ENCODE measurements at places on chromosomes 11 and 22.

DNA sequence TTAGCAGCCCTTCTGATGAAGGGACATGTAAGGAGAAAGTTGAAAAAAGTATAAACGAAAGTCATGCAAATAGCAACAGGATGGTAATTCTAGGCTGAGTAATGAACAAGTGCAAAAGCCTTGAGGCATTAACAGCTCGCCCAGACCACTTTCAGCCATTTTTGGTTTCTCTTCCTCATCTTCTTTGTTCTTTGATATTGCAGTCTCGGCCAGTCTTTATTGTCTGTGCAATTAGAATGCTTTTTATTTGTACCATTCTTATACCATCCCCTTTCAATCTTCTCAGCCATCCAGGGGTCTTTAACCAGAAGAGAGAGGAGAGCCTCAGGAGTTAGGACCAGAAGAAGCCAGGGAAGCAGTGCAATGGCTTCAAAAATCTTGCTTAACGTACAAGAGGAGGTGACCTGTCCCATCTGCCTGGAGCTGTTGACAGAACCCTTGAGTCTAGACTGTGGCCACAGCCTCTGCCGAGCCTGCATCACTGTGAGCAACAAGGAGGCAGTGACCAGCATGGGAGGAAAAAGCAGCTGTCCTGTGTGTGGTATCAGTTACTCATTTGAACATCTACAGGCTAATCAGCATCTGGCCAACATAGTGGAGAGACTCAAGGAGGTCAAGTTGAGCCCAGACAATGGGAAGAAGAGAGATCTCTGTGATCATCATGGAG lies 7.3 kb downstream of the TRIM34 start:
- no peak for DNase-seq

- DNase-seq = no peak
Observed at GRCh38 chr22:32882360-32882755, 80.9 kb downstream of the TIMP3 start.

DNA sequence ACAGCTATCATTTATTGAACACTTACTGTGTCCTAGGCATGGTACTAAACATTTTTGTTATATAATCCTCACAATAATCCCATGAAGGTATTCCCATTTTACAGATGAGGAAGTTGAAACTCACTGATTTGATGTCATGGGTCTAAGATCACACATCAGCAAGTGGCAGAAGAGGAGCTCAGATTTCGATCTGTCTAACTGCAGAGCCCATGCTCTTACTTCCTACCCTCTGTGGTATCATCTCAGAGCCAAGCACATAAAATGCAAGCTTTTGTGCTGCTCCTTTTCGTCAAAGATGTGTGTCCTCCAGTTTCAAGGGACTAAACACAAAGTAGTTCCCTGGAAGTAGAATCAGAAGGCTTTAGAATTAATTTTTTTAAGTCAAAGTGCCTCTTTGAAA lies 71.1 kb downstream of the ARFGAP2 start:
- no peak for DNase-seq

GRCh38 chr11:34052608-34053160 lies 1.2 kb downstream of the CAPRIN1 start:
- peak; percentile 23 for DNase-seq

- no peak for DNase-seq
Observed at GRCh38 chr11:46039990-46040389, 81.3 kb downstream of the PHF21A start.

DNA sequence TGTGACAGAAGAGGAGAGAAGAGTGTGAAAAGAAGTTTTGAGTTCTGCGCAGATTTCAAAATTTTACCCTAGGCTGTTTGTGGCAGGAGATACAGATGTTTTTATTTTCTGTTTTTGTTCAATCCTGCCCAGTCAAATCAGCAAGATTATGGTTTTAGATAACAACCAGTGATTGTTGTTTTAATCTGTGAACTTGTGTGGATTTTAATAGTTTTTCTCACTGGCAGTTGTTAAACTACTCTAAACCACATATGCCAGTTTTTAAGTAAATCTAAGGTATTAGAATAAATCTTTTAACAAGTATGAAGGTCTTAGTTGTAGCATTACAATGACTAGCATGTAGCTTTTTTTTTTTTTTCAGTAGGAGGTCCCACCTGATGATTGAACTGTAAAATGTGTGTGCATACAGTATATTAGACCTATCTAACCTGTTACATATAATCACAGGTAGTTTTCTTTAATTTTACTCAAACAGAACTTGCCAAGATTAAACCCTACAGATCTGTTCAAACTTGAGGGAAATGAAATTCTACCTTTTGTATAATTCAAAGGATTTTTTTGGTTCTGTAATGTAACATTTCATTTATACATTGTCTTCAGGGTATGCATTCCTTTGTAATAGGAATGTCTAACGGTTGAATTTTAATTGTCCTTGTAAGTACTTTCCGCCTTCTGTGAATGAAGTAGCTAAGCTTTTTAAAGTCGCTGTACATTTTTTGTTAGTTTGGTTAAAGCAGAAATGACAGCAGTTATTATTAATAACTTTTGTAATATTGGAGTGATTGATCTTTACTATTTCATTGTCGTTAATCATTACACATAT lies 13.3 kb downstream of the ATXN10 start:
- DNase-seq = no peak

DNA sequence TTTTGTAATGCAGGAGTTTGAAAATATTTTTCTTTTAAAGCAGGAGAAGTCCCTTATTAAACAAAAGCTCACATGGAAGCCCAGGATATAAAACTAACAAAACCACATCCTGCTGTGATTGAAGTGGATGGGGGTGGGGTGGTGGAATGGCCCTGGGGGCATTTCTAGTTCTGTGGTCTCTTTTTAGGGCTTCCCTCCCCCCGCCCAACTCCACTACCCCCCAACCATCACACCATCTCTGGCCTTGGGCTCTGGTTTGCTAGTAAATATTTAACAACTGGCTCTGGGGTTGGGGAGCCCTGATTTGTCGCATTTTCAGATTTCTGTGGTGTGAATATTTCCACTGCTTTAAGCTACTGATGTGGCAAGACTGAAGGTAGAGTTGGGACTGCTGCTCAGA lies 279.6 kb upstream of the PLET1 start:
- no peak for DNase-seq

DNA sequence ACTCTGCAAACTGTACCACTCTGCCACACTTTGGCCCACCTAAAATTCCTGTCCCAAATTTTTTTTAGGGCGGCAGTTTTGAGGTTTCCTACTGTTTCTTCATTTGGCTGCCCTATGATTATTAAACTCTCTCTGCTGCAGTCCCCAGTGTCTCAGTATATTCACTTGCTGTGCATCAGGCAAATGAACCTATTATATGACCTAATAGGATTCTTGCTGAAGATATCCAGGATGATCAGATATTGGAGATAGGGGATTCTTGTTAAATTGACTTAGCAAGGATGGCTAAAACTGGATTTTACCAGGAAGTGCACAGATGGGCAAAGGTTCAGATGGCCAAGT lies 410.8 kb upstream of the DDI1 start:
- DNase-seq = no peak

GRCh38 chr11:107224836-107225235 lies 206.6 kb upstream of the GUCY1A2 start:
- DNase-seq = no peak

DNA sequence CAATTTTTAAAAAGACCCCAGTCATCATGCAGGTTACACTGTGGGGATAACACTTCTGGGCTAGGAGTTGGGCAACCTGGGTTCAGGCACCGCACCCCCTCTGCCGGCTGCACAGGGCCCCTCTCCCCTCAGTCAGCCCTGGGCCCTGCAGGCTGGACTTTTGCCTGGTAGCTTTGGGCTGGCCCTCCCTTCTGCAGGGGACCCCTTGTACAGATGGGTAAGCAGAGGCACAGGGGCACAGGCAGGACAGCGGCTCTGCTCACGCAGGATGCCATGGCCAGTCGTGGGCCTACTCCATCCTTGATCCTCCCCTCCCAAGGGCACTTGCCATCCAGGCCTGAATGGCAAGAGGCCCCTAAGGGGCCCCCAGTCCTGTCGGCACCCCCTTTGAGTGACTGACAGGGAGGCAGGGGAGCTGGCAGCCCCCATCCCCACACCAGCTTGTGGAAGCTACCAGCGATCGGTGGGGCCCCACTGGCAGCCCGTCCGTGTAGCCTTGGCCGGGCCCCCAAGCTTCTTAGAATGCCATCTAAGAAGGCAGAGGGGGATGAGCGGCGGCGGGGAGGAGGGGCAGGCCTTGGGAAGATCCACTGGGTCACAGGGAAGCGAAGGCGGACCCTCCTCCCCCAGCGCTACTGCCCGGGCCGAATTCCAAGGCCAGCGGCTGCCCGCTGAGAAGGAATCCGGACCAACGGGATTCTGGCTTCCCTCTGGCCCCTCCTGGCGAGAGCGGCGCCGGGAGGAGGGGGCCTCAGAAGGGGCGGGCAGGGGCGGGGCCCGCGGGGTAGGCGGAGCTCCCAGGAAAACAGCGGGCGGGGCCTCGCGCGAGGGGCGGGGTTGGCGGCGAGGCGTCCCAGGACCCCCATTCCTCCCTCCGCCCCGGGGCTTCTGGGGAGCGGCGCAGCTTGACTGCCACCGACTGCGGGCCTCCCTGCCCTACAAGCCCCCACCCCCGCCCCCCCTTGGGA lies 6.8 kb upstream of the CHKA start:
- DNase-seq = no peak

- no peak for DNase-seq
Observed at GRCh38 chr11:63834535-63835157, 4.3 kb upstream of the MARK2 start.

DNA sequence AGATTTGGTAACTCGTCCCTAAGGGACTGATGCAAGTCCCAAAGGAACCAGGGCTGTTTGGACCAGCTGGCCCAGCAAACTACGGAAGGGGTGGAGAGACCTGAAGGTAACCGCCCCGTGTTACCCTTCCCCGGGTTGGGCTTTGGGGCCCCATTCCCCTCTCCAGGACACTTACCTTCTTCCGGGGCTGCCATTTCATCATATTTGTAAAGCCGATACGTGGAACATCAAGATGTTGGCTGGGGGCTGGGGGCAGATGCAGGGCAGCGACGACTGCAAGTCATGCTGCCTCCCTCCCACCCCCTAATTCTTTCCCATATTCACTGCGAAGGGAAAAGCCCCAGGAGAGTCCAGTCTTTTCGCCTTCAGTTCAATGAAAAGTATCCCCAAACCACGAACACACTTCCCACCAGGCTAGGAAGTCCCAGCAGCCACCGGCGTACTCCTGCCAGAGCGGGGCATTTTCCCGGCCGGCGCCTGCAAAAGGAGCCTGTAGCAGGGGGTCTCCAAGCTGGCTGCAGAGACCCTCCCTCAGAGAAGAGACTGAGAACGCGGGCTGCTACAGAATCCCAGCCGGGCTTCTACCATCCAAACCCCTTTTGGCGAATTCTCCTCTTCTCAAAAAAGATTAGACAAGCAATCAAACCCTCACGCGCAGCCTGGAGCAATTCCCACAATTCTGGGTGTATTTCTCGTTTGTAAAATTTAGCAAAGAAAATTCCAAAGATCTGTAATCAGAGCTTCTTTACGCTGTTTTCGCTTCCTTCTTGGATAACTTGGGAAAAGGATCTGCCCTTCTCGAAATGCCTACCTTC lies 236.7 kb downstream of the TTC28 start:
- peak; percentile 3 for DNase-seq

GRCh38 chr22:46714550-46714949 lies 23.5 kb downstream of the CERK start:
- DNase-seq = no peak

DNA sequence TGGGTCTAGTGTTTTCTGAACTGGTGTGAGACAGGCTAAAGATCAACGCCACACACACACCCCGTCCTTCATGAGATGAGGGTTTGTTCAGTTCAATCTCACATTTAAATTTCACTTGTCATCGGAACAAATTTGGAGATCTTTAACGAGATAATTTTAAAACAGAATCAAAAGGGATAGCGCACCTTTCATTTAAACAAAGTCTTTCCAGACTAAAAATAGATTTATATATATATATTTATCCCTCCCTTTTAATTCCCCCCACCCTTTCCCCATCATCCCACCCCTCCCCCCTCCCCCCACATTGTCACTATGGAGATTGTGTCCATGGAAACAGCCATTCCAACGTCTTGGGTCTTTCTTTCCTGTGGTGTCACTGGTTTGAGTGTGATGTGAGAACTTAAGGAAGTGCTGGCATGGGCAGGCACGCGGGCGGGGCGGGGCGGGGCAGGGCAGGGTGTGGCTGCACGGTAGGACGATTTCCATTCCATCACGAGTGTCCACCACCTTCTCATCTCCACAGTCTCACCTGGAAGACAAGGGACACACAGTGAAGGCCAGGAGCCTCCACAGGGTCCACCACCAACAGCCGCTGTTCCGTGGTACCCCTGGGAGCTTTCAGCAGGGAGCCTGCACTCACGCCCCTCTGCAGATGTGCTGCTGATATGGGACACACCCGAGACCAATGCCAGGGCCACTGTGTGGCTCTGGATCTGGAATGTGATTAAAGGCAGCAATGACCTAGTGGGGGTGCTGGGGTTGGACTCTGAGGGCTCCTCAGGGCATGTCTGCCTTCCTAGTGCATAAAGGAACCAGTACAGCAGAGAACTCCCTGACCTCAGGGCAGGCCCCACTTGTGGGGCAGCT lies 30.5 kb upstream of the CYP2D6 start:
- DNase-seq = no peak

GRCh38 chr11:79940165-79940564 lies 499.3 kb upstream of the TENM4 start:
- DNase-seq = no peak

DNA sequence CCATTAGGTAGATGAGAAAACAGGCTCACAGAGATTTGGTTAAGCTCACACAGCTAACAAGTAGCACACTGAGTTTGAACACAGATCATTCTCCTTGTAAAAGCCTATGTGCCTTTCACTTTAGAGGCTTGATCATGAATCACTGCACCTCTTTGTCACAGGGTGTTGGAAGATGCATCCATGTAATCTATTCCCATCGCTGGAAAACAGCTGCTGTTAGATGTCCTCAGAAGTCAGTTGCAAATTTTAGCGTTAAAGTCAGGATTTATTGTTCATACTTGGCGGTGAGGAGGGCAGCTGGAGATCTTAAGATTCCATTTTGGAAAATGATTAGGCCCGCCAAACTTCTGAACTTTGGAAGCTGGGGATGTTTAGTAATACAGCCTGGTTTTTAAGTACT lies 2.6 kb downstream of the CNTF start:
- DNase-seq = no peak

- DNase-seq = no peak
Observed at GRCh38 chr11:9550191-9550628, 23.3 kb upstream of the WEE1 start.

- no peak for DNase-seq
Observed at GRCh38 chr11:75450236-75450635, 17.2 kb upstream of the KLHL35 start.

DNA sequence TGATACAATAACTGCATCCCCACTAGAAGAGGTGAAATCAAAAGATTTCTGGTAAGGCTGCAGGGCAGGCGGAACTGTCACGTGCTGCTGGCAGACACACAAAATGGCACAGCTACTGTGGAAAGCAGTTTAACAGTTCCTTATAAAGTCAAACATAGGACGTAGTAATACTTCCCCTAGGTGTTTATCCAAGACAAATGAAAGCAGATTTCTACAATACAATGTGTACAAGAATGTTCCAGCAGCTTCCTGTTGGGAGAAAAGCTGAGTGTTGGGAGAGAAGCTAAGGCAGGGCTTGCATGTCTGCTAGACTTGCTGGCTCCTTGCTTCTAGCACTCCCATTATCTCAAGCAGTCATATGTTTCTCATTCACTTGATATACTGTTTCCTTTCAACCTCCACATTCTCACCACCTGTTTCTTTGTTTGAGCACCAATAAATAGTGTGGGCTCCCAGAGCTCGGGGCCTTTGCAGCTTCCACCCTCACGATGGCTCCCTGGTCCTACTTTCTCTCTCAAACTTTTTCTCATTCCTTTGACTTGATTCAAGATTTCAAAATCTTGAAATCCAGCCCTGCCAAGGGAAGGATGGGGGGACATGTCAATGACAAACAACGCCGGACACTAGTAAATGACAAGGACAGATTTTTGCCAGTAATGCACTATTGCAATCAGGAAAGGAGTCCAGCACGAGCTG lies 21.2 kb upstream of the IL17RA start:
- DNase-seq = no peak
